ENCODE measurements at places on chromosomes 3 and 15.
A peak's percentile ranks its signal among the peaks of the same experiment; 100 is the strongest.

- no peak for DNase-seq
These were observed 32.8 kb upstream of the LRTM1 start for GRCh38 chr3:54960701-54961100.

- no peak for DNase-seq
These were observed 285.3 kb downstream of the SV2B start for GRCh38 chr15:91385311-91385710.

- no peak for DNase-seq
These were observed 48.0 kb downstream of the TPRA1 start for GRCh38 chr3:127542441-127542952.

- DNase-seq = no peak
These were observed 117.3 kb upstream of the SLC7A14 start for GRCh38 chr3:170703121-170703588.

GRCh38 chr15:39204031-39204430, 376.8 kb upstream of the THBS1 start:
- DNase-seq = no peak

DNA sequence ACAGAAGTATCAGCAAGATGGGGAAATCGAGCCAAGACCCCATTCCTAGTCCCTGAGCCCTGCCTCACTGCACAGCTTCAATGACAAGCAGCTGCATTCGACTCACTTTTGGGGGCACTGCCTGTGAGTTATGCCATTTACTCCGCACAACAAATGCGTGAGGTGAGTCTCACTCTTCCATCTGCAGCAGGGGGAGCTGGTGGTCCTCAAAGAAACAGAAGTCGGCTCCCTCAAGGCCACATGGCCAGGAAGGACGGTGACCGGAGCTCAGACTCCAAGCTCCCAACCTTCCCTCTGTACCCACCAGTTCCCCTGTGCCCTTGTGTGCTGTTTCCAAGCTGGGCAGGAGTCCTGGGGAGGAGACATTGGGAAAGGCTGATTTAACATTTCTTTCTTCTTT, 127.7 kb upstream of the IQSEC1 start:
- DNase-seq = no peak

DNA sequence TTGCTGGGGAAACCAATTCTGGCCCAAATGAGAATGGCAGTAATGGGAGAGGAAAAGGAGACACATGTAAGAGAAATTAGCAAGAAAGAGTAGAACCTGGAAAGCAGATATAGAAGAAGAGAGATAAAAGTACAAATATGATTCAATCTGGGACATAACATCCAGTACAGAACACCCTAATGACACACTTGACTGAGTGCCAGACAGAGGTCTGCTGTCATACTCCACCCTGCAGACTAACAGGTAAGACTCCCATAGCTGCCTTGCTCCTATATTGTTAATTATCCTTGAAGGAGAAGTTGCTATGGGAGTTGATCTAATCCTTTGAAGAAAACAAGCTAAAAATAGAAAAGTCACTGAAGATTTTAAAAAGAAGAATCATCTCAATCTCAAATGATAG, 21.1 kb downstream of the CCPG1 start:
- DNase-seq = no peak

DNA sequence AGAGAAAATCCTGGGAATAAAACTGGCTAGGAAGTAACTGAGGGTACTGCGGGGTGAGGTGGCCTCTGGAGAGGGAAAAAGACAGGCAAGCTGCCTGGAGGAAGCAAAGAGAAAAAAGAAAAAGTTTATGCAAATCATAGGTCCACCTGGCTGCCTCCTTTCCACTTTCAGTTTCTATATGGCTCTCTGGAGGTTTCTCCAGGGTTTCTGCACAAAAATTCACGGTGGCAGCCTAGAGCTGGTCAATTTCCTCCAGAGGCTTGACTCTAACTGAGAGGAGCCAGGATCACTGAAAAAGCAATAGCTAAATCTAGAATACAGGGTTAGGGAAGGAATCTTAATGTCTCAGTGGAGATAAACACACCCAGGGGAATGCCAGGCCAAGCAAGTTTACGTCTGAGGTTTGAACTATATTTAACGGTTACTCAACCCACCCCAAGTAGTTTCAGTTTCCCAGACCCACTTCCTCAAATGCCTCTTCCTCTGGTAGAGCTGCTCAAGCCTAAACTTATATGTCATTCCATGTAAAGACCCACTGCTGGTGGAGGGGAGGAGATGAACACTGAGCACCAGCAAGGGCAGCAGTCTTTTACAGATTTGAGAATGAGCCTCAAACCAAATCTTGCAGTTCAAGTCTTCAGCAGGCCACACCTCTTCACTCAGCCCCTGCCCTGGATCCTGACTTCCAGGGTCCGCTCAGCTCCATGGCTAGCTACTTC, 5.7 kb downstream of the LYSMD2 start:
- DNase-seq = peak; percentile 57
